Progenitor cell of endocrine pancreas (in vitro differentiated cells): ENCODE measurements at places on chromosomes 6 and 20. TPM values are rescaled to one million over a fixed set of nuclear protein-coding genes. Genes with fewer than 3 reads are reported as not detected.

GNAS gene
- total RNA-seq = 1,570 and 1,613 TPM in 2 replicates

PPP1R3D gene
- 5.2 and 5.3 TPM in 2 replicates for total RNA-seq

OPRM1 gene
- not detected in 2 replicates for total RNA-seq

TEAD3 gene
- total RNA-seq = 42.5 and 43.4 TPM in 2 replicates

FLOT1 gene
- 111 and 115 TPM in 2 replicates for total RNA-seq

PPIL6 gene
- total RNA-seq = 7.0 and 7.9 TPM in 2 replicates

LY6G6F gene
- total RNA-seq = not detected in 2 replicates

SPATA25 gene
- 3.6 and 4.2 TPM in 2 replicates for total RNA-seq

ELOVL2 gene
- total RNA-seq = 5.6 and 6.0 TPM in 2 replicates

FOXC1 gene
- 0.46 and 1.1 TPM in 2 replicates for total RNA-seq

POM121L2 gene
- not detected in 2 replicates for total RNA-seq

BPI gene
- total RNA-seq = not detected in 2 replicates

DYNLT2 gene
- 1.6 and 1.8 TPM in 2 replicates for total RNA-seq

CD40 gene
- total RNA-seq = 1.5 and 2.2 TPM in 2 replicates

ZBP1 gene
- not detected in 2 replicates for total RNA-seq

USP49 gene
- 17.3 and 19.4 TPM in 2 replicates for total RNA-seq

ZBTB12 gene
- 47.1 and 55.5 TPM in 2 replicates for total RNA-seq

RNF144B gene
- total RNA-seq = 3.1 and 3.4 TPM in 2 replicates

GPR6 gene
- not detected in 2 replicates for total RNA-seq

EFHC1 gene
- 36.0 and 43.6 TPM in 2 replicates for total RNA-seq

RARS2 gene
- 50.3 and 51.4 TPM in 2 replicates for total RNA-seq

PSMB9 gene
- total RNA-seq = not detected in 2 replicates
